Naive thymus-derived CD4-positive, alpha-beta T cell (primary cell): ENCODE measurements at places on chromosomes 7 and 10.

GRCh38 chr10:81021428-81022129, 483.9 kb downstream of the SH2D4B start:
- DNase-seq = no peak

DNA sequence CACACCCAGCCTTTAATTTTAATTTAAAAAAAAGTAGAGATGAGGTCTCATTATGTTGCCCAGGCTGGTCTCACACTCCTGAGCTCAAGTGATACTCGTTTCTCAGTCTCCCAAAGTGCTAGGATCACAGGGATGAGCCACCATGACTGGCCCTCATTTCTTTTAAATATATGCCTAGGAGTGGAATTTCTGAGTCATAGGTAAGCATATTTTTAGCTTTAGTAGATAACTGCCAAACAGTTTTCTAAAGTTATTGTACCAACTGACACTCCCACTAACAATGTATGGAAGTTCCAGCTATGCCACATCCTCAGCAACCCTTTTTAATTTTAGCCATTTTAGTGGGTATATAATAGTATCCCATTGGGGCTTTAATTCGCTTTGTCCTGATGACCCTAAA, 13.8 kb upstream of the PPIF start:
- no peak for DNase-seq

GRCh38 chr7:28626624-28627262, 214.4 kb downstream of the CREB5 start:
- no peak for DNase-seq

- no peak for DNase-seq
Observed at GRCh38 chr10:113825791-113826190, 28.1 kb downstream of the DCLRE1A start.

DNA sequence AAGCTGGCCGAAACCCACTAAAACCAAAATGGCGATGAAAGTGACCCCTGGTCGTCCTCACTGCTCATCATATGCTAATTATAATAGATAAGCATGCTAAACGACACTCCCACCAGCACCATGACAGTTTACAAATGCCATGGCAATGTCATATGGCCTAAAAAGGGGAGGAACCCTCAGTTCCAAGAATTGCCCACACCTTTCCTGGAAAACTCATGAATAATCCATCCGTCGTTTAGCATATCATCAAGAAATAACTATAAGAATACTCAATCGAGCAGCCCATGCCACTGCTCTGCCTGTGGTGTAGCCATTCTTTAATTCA, 422.0 kb downstream of the CALN1 start:
- DNase-seq = no peak

- no peak for DNase-seq
Observed at GRCh38 chr10:89374713-89375141, 3.1 kb upstream of the IFIT1B start.

DNA sequence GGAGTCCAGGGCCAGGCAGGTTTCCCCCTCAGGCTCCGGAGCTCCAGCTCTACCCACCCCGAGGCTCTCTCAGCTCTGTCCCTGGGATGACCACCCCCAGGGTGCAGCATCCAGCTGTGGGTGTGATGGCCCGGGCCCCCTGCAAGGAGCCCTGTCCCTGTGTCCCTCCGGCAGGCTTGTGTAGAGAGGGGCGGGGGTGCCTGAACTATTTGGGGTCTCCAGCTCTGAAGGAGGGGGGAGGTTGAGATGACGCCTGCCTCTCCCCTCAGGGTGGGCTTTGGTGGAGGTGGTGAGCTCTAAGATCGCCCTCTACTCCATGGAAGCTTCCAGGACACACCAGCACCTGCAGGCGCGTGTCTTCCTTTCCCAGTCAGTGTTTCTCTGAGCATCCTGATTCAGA, 39.4 kb downstream of the ADRA2A start:
- DNase-seq = no peak

GRCh38 chr7:17150018-17150417, 148.4 kb upstream of the AHR start:
- DNase-seq = no peak

DNA sequence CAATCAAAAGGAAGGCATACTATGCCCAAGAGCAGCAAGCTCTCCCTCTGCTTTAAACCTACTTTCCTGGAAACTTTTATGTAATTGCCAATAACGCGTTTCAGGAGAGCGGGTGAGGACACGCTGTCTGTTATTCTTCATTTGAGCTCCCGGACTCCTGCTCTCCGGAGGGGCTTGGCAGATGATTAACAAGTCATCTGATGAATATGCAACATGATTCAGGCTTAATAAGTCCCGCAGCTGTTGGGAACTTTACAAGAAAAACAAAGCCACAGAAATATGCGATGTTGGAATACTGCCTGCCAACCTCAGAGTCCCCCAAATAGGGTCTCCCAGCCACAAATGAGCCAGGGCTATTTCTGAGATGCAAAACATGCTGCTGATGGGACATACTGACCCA, 348.0 kb downstream of the GPAM start:
- no peak for DNase-seq

GRCh38 chr10:59692113-59692512, 17.5 kb downstream of the SLC16A9 start:
- no peak for DNase-seq

DNA sequence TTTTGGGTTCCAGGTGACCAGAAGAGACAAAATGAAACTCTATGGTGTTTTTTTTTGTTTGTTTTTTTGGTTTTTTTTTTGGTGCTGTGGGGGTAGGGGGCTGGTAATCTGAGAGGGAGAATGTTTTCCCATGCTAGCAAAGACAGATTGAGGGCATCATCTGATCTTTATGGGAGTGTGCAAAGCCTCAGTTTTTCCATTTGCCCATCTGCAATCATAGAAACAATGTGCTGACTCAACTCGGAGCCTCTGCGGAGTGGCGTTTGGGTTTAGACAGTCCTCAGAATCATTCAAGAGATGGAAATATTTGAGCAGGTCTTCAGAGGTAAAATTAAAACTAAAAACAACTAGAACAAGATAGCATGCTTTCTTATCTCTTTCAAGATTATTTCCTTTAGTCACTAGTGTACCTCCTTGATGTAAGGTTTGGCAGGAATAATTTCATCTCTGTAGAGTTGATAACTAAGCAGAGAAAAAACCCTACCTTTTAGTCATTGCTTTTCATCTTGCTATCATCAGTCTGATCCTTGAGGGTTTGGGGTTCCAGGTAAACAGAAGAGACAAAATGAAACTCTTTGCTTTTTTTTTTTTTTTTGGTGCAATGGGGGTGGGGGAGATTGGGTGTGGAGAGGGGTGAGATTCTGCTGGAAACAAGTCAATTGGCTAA, 18.0 kb downstream of the CNNM2 start:
- no peak for DNase-seq

- DNase-seq = no peak
Observed at GRCh38 chr10:130023454-130024230, 59.6 kb upstream of the EBF3 start.

GRCh38 chr7:130513447-130513846, 21.6 kb downstream of the MEST start:
- no peak for DNase-seq

- DNase-seq = no peak
Observed at GRCh38 chr10:110363572-110364411, 59.1 kb upstream of the SMNDC1 start.

DNA sequence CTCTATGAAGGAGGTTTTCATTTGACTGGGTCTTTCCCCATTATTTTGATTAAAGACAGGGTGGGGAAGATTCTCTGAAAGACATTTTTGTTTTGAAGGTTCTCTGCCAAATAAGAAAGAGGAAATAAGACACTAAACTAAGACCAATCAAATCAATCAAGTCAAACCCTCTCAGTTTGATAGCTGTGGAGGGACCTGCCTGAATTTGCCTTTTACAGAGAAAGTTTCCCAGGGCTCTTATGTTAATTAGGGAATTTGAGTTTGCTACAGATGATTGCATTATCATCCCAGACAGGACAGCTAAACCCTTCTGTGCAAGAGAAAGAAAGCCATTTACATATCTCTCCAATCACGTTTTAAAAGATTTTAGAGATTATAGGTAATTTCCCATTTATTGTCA, 80.0 kb downstream of the CSTF2T start:
- DNase-seq = no peak

DNA sequence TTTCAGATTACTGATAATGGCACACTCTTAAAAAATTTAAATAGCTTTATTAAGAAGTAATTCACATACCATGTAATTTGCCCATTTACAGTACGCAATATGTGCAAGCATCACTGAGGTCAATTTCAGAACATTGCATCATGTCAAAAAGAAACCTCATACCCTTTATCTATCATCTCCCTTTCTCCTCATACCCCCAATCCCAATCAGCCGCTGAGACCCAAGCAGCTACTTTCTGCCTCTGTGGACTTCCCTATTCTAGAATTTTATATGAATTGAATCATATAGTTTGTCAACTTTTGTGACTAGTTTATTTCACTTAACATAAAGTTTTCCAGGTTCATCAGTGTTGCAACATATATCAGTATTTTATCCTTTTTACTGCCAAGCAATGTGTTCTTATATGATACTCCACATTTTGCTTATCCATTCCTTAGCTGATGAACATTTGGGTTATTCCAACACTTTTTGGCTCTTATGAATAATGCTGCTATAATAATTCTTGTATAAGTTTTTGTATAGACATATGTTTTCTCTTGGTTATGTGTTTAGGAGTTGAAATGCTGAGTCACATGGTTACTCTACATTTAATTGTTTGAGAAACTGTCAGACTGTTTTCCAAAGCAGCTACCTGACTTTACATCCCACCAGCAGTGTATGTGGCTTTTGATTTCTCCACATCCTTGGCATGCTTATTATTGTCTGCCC, 26.9 kb upstream of the TPK1 start:
- no peak for DNase-seq

- no peak for DNase-seq
Observed at GRCh38 chr10:24790073-24790472, 66.4 kb upstream of the ARHGAP21 start.

DNA sequence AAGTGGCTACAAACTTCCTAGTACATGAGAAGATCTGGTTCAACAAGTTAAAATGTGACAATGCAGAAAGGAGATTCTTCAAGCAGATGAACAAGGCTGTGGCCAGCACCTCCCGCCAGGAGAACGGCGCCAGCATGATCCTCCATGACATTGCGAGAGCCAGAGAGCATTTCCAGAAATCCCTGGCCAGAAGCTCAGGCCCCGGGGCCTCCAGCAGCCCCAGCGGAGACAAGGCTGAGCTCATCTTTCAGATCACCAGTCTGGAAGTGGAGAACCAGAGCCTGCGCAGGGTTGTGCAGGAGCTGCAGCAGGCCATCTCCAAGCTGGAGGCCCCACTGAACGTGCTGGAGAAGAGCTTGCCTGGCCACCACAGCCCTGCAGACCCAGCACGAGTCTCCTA, 40.1 kb upstream of the ZNF273 start:
- DNase-seq = no peak

GRCh38 chr7:68509054-68509453, 1089.2 kb upstream of the AUTS2 start:
- no peak for DNase-seq

- DNase-seq = no peak
Observed at GRCh38 chr7:48904975-48905374, 19.4 kb upstream of the CDC14C start.

- no peak for DNase-seq
Observed at GRCh38 chr7:54546081-54546985, 4.2 kb downstream of the VSTM2A start.

DNA sequence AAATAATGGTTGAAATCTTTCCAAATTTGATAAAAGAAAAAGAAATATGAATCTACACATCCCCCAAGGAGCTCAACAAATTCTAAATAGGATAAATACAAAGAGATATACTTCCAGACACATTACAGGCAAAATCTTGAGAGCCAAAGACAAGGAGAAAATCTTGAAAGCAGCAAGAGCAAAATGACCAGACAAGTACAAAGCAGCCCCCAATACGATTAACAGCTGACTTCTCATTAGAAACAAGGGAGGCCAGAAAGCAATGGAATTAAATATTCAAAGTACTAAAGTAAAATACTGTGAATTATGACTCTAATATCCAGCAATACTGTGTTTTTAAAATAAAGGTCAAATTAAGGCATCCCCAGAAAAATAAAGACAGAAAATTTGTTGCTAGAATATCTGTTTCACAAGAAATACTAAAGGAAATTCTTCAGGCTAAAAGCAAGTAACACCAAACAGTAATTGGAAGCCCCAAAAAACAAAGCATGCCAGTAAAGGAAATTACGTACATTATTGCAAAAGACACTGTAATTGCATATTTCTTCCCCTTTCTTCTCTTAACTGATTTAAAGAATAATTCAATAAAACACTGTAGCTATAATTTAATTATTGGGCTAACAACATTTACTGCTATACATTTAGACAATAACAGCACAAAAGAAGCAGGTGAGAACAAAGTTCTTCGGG, 36.4 kb downstream of the ZNF438 start:
- DNase-seq = no peak

DNA sequence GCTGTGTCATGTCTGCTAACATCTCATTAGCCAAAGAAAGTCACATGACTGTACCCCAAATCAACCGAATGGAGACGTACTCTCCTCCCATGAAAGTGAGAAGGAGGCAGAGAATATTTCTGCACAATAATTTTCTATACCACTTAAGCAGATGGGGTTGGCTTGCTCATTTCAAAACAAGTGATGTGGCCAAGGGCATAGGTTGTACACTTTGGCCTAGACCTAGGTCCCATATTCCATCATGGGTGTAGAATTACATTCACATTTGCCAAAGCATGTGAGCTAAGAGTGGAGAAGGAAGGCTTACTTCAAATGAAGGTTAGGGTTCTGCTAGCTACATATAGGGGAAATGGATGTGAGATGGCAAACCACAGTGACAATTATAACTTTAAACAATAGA, 83.0 kb downstream of the ZNF365 start:
- no peak for DNase-seq

DNA sequence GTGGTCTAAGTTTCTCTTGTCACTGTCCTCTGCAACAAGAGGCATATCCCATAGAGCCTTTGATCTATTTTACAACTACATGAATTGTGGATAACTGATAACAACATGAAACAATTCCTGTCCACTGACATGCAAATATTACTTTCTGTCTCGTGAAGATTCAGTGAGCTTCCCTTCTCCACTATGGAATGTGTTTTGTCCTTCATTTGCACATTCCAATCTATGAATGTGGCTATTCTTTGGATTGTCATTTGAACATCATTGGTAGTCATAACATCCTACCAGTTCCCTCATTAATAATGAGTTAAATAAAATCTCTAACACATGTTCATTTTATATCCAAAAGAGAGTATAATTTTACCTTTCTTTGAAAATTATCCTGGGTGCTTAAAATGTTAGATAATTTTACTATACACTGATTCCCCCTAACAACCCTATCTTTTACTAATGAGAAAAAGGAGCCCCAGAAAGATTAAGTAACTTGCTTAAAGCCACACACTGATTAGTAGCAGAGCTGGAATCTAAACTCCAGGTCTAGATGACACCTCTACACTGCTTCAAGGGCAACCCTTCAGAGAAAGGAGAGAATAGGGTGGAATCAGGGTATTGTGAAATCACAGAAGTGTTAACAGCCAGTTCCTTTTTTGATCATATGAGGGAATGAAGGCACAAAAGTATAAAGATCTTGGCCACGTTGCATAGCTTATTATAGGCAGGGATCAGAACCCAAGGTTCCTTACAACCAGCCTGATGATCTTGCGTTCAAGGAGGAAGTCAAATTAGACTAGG, 39.1 kb downstream of the PDE1C start:
- no peak for DNase-seq
